ENCODE measurements at places on chromosomes 2 and 18.

- DNase-seq = no peak
These were observed 53.4 kb downstream of the FHOD3 start for GRCh38 chr18:36350839-36351469.

DNA sequence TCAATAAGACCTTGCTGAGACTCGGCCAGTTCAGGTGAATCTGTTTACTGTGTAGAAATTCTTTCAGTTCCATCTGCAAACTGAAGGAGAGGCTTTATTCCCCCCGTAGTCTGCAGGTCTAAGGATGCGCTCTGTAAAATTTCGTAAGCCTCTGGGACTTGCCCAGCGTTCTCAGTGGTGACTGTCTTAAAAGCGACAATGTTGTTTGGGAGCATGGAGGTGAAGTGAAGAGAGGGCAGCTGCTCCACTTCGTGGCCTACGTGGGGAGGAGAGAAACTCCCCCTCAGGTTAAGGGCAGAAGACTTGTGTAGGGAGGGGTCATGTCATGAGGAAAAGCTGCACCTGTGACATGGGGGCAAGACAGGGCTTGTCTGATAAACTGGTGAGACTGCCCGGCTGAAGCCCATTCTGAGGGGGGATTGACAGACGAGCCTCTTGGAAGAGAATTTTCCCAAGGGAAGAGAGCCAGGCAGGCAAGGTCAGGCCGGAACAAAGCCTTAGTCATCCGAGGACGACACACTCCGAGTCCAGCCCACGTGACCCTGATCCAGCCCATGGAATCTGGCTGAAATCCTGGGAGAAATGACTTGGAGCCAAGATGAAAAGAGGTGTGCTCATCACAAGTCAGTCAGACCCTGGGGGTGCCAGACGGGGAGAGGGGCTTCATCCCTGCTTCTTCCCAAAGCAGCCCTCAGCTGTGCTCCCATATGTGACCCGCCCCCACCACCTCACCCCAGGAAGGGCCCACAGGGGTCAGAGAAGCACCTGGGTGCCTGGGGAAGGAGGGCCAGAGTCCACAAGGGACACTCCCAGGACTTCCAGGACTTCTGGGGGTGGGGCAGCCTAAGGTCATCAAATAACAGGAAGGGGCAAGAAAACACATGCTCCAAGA, 88.5 kb upstream of the SH3BP4 start:
- peak; percentile 71 for DNase-seq

DNA sequence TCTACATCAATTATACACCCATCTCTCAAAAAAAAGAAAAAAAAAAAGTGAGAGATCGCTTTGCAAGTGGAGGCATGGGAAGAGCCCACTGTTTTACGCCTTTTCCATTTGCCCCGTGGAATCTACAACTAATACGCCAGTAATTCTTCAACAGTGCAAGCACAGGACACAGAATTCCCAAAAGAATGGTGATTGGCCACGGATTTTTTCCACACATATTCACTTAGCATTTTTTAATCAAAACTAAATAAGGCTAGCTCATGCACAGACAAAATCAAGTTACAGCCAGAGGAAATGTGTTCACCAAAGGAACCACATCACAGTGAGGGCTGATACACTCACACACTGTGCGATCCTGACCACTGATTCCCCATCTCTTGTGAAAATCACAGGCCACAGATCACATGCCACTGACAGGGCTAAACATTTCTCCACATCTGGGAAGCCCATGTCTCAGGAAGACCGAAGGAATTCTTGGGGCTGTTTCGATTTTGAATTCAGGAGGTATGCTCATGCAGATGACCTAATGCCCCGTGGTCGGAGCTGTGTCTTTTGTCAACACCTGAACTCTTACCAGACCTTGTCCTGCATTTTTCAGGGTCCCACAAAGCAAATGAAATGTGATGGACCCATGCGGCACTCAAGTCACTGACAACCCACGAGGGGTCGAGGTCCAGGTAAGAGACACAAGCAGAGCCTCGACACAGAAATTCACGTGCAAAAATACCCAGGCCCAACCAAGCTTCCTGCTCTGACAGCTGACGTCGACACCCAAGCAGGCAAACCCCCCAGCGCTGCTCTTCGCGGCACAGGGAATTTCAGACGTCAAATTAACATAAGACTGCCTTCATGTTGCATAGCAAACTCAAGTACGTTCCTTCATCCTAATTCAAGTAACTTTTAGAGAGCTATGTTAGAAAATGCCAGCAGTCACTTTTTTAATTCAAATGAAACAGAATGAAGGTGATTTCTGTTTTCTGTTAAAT, 69.6 kb downstream of the ZNF516 start:
- DNase-seq = peak; percentile 68

DNA sequence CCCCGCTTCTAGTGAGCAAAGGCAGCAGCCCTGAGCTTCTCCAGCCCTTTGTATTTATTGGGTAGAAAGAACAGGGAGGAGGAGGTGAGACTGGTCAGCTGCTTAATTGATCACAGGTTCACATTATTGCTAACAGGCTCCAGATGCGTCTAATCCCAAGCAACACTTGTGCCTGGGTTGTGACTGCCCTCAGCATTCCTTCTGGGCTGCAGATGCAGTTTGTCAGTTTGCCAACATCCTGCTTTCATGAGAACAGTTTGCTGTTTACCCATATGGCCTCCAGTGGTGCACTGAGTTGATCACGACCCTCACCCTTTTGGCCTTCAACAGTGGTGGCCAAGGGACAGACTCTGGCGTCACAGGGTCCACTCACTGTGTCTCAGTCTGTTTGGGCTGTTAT, 159.5 kb upstream of the ZNF516 start:
- DNase-seq = peak; percentile 45

GRCh38 chr2:16639431-16639830, 26.2 kb downstream of the CYRIA start:
- no peak for DNase-seq

DNA sequence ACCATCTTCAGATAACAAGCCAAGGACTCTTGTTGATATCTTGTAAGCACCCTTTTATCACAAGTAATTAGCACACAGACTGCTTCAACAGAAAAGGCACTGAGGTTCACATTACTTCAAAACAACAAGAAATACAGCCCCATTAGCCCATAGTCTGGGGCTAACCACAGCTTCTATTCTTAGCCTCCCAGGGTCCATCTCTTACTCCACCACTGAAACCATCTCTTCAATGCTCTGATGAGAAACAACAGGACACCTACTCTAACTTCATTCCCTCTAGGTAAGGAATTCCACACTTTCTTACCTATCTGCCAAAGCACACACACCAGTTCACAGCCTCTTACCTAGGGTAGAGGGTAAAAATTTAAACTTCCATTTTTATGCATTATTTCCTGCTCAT, 26.4 kb upstream of the CYTIP start:
- no peak for DNase-seq

GRCh38 chr2:240293557-240294461, 141.7 kb upstream of the GPC1 start:
- DNase-seq = no peak

DNA sequence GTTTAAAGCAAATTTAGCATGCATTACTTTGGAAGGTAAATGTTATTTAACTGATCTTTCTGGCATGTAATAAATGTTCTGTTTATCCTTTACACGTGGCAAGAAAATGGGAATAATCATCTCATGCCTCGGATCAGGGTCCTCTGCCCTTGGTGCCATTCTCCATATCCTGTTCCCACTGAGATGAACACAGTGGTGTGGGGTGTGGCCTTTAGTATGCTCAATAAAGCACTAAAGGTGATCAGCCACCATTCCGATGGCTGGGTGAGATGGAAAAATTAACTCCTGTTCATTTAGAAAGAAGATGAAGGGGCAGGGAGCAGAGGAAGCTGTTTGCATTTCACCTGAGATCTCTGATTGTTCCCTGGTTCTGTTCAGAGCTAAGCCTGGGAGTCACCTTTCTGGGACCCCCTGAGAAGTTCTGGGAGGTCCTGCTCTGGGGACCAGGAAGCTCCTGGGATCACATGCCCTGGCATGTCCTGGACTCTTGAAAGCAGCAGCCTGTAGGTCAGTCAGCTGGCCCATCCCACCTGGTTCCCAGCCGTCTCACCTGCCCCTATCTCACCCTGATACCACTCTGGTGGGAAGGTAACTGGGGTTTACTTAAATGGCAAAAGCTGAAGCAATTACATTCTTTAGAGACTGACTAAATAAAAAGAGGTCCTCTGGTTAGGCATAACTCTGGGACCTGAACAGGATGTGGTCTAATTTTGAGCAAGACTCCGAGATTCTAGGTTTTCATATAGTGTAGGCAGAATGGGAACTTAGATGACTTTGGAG, 288.9 kb upstream of the EPAS1 start:
- DNase-seq = peak; percentile 62

DNA sequence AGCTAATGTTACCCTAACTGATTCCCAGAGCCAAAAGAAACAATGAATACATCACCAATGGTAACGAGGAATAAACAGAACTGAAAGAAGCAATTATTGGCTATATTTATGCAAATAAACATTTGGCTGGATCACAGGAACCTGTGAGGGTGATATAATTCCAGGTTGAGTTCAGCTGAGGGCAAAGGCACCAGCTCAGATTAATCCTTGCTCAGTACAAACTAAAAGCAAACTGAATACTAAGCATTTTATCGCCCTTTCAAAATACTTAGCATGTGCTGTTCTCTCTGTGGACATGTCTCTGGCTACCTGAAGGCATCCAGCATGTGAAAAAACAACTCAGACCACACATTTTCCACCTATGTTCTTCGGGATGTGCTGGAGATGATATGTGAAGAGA, 791.7 kb downstream of the METTL4 start:
- no peak for DNase-seq

DNA sequence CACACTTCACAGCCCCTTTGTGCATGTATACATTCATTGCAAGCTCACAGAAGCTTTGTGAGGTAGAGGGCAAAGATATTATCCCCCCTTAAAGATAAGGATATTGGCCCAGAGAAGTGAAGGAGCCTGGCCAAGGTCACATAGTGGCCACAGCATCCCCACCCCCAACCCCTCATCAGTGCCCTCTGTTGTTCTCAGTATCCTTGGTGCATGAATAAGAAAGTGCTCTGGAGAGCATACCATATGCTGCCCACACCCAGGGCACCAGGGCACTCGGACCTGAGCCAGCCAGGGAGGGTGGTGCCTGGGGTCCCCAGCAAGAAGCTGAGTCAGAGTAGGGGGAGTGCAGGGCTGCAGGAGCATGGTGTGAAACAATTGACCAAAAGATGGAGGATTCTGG, 3.3 kb downstream of the DYSF start:
- no peak for DNase-seq

DNA sequence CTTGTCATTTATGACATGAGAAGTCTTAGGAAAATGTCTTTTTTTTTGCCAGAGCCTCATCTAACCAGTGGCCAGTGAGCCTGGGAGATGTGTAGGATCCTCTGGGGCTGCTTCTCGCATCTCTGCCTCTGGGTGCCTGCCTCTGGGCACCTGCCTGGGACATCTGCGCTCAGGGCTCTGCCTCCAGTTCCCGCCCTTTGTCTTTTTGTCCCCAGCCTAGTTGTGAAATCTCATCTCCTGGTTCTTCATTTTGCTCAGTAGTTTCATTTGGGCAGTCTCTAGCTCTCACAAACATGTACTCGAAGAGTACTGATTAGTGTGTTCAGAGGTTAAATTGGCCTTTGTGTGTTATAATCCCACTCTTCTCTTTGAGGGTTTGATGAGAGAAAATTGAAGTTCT, 92.0 kb downstream of the LTBP1 start:
- DNase-seq = no peak

Data from fibroblast of upper back skin (primary cell).